ENCODE measurements at places on chromosomes 5 and 9.

- no peak for DNase-seq
These were observed 45.1 kb downstream of the GLRX start for GRCh38 chr5:95777441-95777840.

DNA sequence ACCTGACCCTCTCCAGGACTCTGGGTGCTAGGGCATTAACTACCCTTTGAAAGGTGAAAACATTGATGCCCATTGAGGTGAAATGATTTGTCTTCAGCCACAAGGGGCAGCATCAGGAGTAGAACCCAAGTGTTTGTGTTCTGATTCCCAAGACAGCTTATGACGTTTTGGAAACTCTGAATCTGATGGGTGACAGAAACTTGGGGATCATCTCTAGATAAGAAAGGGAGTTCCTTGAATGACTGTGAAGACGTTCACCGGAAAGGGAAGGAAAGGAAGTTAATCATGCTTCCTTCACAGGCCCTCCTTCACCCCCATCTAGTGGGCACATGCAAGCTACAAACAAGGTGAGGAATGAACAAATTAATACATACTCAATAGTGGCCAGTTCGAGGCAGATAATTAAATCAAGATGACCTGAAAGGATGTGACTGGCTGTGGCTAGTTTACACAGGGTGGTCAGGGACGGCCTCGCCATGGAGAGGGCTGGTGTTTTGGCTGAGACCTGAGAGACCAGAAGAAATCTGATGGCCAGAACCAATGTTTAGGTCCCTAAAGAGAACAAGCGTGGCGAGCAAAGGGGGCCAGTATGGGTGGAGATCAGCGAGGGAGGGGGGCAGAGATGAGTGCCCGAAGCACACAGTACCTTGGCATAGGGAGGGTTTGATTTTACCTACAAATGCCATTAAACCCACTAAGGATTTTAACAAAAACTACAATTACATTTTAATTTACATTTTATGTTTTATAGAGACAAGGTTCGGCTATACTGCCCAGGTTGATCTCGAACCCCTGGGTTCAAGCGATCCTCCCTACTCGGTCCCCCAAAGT is 937 bp upstream of the SLC26A2 start:
- peak; percentile 79 for DNase-seq

- peak; percentile 90 for DNase-seq
These were observed 72.0 kb upstream of the IL12B start for GRCh38 chr5:159402311-159402710.

GRCh38 chr9:40935336-40935735 is 193.1 kb downstream of the FOXD4L6 start:
- no peak for DNase-seq

DNA sequence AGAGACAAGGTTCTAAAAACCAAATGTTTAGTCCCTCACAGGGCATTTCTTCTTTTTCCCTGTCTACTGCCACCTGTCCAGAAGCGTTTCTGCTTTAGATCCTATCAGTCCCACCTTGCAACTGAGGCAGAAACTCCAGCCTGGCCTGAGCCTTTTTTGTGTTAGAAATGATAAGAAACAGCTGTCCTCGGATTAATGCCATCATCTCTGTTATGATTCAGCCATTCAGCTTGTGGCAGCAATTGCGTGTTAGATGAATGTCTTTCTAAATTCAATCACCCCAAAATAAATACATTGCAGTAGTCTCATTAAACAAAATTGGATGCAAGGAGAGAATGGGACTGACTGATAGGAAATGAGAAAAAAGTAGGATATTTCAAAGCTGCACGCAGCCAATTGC is 28.3 kb upstream of the FRMPD1 start:
- DNase-seq = no peak

- DNase-seq = no peak
These were observed 503 bp upstream of the GDNF start for GRCh38 chr5:37840053-37841034.

GRCh38 chr9:22683700-22684075 is 237.1 kb downstream of the DMRTA1 start:
- no peak for DNase-seq

DNA sequence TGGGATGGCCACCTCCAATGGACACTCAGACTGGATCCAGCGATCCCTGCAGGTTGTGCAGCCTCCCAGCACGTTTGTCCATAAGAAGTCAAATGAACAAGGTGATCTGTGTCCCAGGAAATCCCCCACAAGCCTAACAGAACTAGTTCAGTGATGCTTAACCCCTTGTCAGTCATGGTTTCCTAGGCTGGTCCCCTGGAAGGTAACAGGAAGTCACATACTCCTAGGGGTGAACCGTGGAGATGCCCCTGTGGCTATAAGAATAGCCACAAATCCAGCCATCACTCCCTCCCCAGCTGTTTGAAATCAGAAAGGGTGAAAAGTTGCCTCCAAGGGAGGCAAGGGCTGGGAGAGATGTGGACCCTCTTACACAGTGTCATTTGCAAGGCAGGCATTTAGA is 22.5 kb downstream of the PAX5 start:
- no peak for DNase-seq

DNA sequence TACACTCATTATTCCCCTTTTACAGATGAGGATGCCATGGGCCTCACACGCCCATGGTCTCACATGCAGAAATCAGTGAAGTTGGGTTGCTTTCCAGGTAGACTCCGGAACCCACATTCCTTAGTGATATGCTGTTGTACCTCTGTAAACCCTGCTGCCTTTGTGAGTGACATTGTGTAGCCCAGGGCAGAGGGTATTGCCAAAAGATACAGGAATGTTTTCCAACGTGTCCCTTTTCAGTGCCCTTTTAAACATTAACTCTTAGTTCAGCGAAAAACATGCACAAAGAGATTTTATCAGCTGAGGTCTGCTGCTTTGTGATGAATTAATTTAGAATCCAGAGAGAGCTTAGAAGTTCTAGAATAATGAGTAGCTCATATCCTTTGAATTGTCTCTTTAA is 38.3 kb upstream of the TRMT10B start:
- DNase-seq = no peak

DNA sequence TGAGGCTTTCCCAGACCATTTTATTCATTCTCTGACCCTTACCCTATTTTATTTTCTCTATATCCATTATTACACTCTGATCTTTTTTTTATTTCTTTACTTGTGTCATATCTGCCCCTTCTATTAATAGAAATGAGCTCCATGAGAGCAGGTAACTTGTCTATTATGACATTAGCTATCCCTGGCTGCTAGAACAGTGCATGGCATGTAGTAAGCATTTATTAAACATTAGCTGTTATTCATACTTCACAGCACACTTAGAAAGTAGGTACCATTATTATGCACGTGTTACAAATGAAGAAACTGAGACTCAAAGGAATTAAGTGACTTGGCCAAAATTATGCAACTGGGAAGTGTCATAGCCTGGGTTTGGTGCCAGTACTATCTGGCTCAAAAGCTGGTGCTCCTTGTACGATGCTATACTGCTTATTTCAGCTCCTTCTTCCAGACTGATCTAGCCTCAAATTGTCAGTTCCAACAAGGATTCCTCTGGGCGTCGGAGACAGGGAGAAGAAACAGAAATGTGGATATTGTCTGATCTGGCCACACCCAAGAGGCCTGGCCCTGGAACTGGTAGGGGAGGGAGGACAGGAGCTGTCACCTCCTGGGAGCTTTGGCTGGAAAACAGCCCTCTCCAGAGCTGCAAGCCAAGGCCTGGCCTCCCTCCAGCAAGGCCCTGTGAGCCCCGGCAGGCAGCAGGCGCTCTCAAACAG is 10.8 kb upstream of the NIPAL4 start:
- DNase-seq = no peak

DNA sequence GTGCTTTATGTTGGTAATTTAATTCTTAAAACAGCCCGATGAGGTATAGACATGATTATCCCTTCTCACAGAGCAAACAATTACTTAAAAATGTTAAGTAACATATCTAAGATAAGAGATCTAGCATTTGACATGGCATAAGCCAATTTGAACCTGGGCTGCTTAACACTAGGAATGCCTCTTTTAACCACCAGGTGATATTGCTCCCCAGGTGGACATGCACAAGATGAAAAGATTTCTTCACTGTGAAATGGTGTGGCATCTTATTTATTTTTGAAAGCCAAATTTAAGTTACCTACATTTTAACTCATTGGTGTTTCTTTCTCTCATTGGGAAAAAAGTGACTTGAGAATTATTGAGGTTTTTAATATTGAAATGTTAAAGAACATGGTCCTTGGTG is 15.8 kb upstream of the LRRC70 start:
- no peak for DNase-seq

DNA sequence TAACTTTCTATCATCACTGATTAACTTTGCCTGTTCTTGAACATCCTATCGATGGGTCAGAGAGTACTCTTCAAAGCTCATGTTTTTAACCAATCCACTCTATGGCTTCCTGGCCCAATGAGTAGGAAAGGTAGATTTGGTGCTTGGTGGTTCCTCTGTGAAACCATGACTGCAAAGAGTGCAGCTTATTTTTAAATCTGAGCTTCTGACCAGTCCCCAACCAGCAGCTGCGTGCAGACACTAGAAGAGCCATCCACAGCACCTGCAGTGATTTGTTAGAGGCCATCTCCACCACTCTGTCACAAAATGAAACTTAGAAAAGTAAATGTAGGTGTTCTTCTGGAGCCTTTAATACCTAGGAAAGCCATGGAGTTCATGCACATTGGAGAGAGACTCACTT is 107.3 kb upstream of the WWC1 start:
- no peak for DNase-seq

All from inflammatory macrophage treated with lipopolysaccharide for 4 hours (primary cell).